Mucosa of gallbladder (tissue), 1 donor: ENCODE measurements at places on chromosomes 2 and 18.

GRCh38 chr18:22314420-22314819 is 103.3 kb downstream of the CTAGE1 start:
- DNase-seq = peak; percentile 44

GRCh38 chr2:142127248-142127647 is 3.6 kb downstream of the LRP1B start:
- no peak for DNase-seq

DNA sequence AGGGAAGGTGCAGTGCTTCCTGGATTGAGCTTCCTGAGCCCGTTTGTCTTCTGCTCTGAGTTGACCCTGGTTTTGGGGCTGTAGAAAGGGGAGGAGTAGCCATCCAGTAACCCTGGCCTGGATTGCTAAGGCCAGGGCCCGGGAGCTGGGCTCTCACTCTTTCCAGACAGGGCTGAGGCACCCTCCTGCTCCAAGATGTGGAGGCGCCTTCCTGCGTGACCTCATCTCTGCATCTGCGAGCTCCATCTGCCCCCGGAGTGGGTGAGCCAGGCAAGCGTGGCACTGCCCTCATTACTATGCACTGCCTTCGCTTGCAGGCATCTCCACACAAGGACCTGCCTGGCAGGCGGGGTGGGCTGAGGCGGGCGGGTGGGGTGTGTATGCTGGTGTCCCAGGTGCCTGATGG is 58.0 kb downstream of the RAB31 start:
- DNase-seq = no peak

GRCh38 chr18:39840406-39840805 is 2114.6 kb upstream of the PIK3C3 start:
- no peak for DNase-seq

DNA sequence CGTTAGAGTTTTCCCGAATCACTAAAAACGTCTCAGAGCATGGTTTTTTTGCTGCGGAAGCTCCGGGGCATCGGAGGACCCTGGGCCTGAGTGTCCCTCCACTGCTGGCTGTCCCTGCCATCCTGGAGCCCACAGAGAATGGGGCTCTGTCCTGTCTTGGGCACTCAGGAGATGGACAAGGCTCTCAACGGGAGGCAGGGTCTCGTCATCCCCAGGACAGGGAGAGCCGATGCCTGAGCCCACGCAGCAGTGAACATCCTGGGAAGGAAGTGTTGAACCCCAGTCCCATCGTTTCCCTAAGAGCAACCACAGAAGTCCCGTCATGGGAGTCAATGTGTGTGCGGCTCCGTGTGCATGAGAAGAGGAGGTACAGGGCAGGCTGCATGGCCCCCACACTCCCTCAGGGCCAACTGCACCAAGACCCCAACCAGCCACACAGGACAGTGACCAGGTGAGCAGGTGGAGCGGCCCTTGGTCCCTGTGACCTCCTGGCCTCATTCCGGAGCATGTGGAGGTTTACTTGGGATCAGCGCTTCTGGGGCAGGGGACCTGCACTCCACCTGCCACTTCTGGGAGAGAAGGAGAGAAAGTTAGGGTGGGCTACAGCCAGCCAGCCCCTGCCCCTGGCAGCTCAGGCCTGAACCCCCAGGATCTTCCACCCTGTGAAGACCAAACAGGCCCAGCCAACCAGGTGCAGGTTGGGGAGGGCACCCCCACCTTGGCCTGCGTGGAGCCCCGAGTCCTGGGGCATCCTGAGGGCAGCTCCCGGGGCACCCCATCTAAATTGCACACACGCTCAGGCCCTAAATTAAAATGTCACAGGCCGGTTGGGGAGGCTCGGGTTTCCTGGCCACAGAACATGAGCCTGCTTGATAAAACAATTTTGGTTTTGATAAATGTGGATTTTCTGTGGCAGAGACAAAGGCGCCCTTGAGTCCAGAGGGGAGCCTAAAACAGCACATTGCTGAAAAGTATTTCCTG is 3.1 kb upstream of the SNED1 start:
- no peak for DNase-seq

GRCh38 chr2:112342067-112342550 is 66.7 kb downstream of the ZC3H6 start:
- DNase-seq = no peak

GRCh38 chr2:188450732-188451483 is 159.2 kb downstream of the GULP1 start:
- DNase-seq = no peak

- no peak for DNase-seq
These were observed 76.6 kb downstream of the SMIM21 start for GRCh38 chr18:75350857-75351256.

GRCh38 chr18:57446322-57446721 is 11.1 kb downstream of the ONECUT2 start:
- DNase-seq = no peak

DNA sequence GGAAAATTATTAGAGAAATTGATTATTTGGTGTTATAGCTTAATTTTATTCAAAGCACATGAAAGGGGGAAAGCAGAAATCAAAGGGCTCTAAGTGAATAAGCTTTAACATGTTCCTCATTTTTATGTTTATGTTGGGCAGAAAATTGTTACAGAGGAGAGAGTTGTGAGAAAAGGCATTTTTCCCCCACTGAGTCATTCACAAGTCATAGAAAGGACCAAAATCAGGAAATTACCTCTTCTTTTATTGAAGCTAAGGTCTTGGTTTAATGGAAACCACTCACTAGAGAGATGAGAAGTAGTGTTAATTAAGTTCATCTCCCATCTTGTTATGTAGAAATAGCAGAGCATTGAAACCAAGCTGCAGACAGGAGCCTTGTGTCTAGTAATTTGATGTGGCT is 175.3 kb upstream of the THUMPD2 start:
- no peak for DNase-seq

- DNase-seq = no peak
These were observed 14.9 kb downstream of the PPP3R1 start for GRCh38 chr2:68237404-68237803.

- DNase-seq = no peak
These were observed 184.1 kb downstream of the HDAC4 start for GRCh38 chr2:239216614-239217273.

- no peak for DNase-seq
These were observed 57.6 kb upstream of the CDKL4 start for GRCh38 chr2:39301352-39301751.

GRCh38 chr2:113769555-113769954 is 13.1 kb upstream of the SLC35F5 start:
- no peak for DNase-seq

DNA sequence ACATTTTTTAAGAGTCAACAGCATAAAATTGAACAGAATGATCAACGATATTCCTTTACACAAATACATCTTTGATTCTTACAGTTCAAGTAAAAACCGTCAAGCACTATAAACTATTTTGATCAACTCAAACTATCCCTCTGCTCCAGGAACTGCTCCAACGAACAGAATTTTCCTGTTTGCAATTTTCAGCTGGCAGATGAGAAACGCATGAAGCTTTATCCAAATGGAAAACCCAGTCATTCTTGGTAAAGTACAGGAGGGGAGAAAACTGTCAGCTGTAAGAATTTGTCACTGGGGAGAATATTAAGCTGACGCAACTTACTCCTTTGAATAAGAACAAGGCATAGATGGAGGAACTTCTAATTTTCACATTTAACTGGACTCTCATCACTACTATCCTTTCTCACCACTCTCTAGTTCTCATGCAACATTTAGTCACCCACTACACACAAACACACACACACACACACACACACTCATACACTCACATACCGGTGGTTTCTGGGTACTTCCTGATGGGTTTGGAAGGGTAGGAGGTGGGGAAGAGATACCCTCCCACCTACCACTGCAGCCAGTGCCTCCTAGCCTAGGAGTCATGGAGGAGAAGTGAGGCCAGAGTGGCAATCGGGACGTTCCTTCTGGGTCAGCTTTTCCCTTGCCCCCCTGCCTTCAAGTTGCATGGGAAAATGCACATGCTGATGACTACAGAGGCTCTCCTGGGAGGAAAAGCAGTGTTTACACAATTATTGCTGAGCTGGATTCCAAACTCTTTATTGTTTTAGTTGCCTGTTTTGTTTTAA is 54.0 kb upstream of the SPATS2L start:
- DNase-seq = peak; percentile 24

DNA sequence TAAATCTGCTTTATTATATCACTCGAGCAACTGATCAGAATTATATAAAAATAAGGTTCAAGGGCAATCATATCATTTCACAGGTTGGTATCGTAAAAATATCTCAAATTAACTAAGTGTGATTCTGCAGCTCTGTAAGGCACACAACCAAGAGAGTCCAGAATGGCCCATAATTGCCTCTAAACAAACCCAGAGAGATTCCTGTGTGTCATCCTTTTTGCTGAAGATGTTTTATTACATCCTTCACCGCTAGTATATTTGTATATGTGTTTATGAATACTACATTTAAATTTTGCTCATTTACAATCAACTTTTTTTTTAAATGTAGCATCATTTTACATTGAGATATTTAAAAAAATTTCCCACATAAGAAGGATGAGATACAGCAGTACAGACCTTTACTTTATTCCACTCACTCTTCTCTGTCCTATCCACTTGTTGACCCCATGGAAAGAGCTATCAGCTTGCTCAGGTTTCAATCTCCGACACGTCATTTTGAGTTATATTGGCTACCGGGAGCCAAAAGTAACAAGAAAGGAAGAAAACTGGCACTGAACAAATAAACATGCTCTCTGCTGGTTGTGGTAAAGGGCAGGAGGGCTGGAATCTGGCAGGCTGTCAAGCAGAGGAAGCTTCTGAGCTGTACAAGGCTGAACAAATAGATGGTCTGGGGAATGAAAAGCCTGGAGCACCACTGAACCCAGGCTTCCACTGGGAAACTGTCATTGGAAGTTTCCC is 23.1 kb downstream of the PLA2R1 start:
- peak; percentile 50 for DNase-seq

DNA sequence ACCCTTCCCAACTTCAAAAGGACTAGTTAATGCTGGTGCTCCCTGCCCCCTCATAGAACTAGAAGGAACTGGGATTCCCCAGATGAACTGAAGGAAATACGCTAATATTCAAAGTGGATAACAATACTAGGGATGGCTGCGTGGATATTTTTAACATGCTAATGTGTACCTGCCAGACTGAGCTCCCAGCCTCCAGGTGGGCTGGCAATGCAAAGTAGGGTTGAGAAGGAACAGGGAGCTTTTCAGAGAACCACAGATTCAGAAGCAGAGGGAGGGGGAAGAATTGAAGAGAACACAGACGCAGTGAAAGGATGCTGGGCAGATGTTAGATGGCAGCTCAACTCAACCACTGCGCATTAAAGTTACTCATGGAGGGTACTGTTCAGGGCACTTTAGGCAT is 354.4 kb downstream of the TGIF1 start:
- DNase-seq = no peak

DNA sequence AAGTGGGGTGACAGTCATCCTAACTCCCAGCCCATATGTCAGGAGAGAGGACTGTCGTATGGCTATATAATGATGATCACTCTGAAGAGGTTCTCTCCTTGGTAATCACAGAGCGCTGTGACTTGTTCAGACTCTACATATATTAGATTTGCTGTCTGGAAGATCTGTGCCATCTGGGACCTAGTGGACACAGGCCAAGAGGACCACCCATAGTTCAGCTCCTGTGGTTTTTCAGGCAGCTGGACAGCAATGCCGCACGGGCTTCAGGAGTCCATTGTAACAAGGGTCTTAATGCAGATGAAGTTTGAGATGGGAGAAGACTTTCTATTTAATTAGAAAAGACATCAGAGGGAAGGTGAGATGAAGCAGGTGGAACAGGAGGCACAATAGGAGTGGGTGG is 40.1 kb upstream of the EPHA4 start:
- DNase-seq = no peak

- DNase-seq = no peak
These were observed 120.3 kb upstream of the NFATC1 start for GRCh38 chr18:79275461-79275860.

GRCh38 chr18:53324353-53324752 is 900.1 kb downstream of the MBD2 start:
- DNase-seq = no peak

- DNase-seq = no peak
These were observed 174.5 kb downstream of the CTIF start for GRCh38 chr18:48713309-48713708.

DNA sequence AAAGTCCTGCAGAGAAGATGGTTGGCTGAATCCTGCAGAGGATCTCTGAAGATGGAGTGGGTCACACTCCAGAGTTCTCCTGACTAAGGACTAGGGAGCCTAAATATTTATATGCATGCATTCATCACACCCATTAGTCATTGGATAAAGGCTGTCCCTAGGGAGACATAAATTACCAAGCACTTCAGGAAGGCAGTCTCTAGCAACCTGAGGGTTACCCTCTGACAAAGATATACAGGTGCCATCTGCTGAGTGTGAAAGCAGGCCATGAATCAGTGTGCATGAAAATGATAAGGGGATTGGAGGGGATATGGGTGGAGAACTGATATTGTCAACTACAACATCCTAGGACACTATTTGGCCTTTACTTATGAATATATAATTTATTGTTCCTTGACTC is 294.8 kb upstream of the DDX18 start:
- DNase-seq = no peak

DNA sequence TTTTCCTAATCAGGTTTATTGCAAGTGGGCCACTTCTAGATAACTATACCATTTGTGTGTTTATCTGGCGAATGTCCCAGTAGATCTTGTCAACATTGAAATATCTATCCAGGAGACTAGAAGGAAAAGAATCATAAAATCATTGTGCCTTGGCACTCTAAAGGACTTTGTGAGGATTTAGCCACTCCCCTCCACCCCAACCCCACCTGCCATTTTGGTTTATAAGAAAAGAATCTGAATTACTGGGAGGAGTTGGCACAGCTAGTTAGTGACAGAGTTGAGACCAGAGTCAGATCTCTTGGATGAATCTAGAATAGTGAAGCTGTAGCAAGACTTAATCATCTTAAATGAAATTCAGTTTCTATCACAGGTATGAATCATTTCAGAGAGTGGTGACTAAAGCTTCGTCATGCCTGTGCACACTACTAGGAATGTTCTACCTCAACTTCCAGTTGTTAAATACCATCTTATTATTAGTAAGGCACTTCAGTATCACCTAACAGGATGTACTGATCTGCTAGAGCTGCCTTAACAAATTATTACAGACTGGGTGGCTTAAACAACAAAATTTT is 212.7 kb upstream of the SLC14A2 start:
- DNase-seq = no peak

DNA sequence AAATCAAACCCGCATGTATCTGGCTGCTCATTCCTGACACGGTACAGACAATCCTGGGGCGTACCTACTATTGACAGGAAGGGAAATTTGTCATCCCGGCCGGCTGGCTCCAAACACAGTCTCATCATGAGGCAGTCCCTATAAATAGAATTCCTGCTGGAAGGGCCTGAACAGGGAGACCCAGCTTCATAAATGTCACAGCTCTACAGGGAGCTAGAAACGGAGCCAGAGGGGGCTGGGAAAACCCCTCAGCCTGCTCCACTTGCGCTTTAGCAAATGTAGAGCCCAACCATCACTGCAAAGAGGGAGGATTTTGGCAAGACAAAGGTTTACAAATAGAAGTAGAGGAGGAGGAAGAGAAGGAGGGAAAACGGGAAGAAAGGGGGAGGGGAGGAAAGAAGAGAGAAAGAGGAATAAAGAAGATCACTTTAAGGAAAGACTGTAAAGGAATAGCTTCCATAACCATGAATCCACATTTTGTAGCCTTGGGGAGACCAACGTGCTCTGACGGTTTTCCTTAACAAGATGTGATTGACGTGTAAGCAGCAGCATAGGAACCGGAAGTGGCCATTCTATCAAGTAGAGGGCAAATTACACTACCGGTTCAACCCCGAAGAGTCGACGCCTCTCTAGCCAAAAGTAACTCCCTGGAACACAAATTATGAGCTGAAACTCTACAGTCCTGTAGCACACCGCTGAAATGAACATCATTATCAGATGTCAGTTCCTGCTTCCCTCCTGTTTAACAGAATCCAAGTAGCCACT is 56.8 kb upstream of the TTN start:
- peak; percentile 24 for DNase-seq
